ENCODE measurements at places on chromosomes 16 and 17. TPM values are rescaled to one million over a fixed set of nuclear protein-coding genes. Genes with fewer than 3 reads are reported as not detected.

- no peaks in the 10 kb centered on the region for H3K36me3 ChIP-seq
- peaks cover 61% of the 10 kb centered on the region for H3K27me3 ChIP-seq
- DNase-seq, result no peak
Measured at GRCh38 chr16:84827131-84827574, 7.4 kb downstream of the CRISPLD2 start.

DNA sequence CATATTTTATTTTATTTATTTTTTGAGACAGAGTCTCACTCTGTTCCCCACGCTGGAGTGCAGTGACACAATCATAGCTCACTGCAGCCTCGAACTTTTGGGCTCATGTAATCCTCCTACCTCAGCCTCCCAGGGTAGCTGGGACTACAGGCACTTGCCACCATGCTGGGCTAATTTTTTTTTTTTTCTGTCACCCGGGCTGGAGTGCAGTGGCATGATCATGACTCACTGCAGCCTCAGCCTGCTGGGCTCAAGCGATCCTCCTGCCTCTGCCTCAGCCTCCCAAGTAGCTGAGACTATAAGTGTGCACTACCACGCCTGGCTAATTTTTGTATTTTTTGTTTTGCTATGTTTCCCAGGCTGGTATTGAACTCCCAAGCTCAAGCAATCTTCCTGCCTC is 17.1 kb downstream of the UNC45B start:
- no peak overlapping the region for H3K4me3 ChIP-seq
- H3K27ac ChIP-seq, result no peak overlapping the region

GRCh38 chr17:6534846-6535514 is 21.4 kb downstream of the PITPNM3 start:
- no peaks in the 10 kb centered on the region for H3K27me3 ChIP-seq
- no peaks in the 10 kb centered on the region for H3K4me1 ChIP-seq
- H3K27ac ChIP-seq, result no peak overlapping the region
- H3K4me3 ChIP-seq, result no peak overlapping the region

GRCh38 chr17:55330344-55330933 is 65.7 kb downstream of the HLF start:
- H3K36me3 ChIP-seq, result no peaks in the 10 kb centered on the region
- H3K27ac ChIP-seq, result no peak overlapping the region
- peaks cover 6% of the 10 kb centered on the region for H3K27me3 ChIP-seq
- peaks cover 31% of the 10 kb centered on the region for H3K4me1 ChIP-seq
- no peak overlapping the region for H3K4me3 ChIP-seq

CTF1 gene
- 1.9 TPM for total RNA-seq

ZMYND15 gene
- total RNA-seq, result 2.5 TPM

HSPB9 gene
- total RNA-seq, result 0.69 TPM

- no peak overlapping the region for H3K27ac ChIP-seq
- no peak for DNase-seq
- no peaks in the 10 kb centered on the region for H3K4me1 ChIP-seq
- no peaks in the 10 kb centered on the region for H3K36me3 ChIP-seq
- no peak overlapping the region for H3K4me3 ChIP-seq
Measured at GRCh38 chr17:70394473-70395232, 225.3 kb downstream of the KCNJ2 start.

- H3K4me3 ChIP-seq, result no peak overlapping the region
- H3K36me3 ChIP-seq, result no peaks in the 10 kb centered on the region
- peaks cover 91% of the 10 kb centered on the region for H3K27me3 ChIP-seq
Measured at GRCh38 chr16:51003850-51004566, 147.1 kb downstream of the SALL1 start.

- DNase-seq, result no peak
- no peak overlapping the region for H3K27ac ChIP-seq
- H3K4me3 ChIP-seq, result no peak overlapping the region
- no peaks in the 10 kb centered on the region for H3K27me3 ChIP-seq
Measured at GRCh38 chr16:17723531-17724134, 252.9 kb upstream of the XYLT1 start.

GRCh38 chr17:1515640-1516387 is 598 bp downstream of the INPP5K start:
- peaks cover 42% of the 10 kb centered on the region for H3K36me3 ChIP-seq
- peak overlapping the region; percentile 74 for H3K4me3 ChIP-seq
- H3K4me1 ChIP-seq, result no peaks in the 10 kb centered on the region
- H3K27me3 ChIP-seq, result no peaks in the 10 kb centered on the region
- DNase-seq, result peak; percentile 52
- H3K27ac ChIP-seq, result peak overlapping the region; percentile 56

DLX4 gene
- total RNA-seq, result 2.4 TPM

GRCh38 chr17:79138826-79139225 is 64.2 kb downstream of the ENGASE start:
- DNase-seq, result no peak
- no peak overlapping the region for H3K27ac ChIP-seq
- H3K4me3 ChIP-seq, result no peak overlapping the region
- H3K27me3 ChIP-seq, result peaks cover 12% of the 10 kb centered on the region
- peaks cover 8% of the 10 kb centered on the region for H3K36me3 ChIP-seq
- H3K4me1 ChIP-seq, result no peaks in the 10 kb centered on the region

- H3K4me3 ChIP-seq, result no peak overlapping the region
- H3K27ac ChIP-seq, result no peak overlapping the region
- H3K4me1 ChIP-seq, result peaks cover 5% of the 10 kb centered on the region
- H3K27me3 ChIP-seq, result no peaks in the 10 kb centered on the region
Measured at GRCh38 chr17:81059026-81059425, 24.1 kb downstream of the BAIAP2 start.

- H3K4me1 ChIP-seq, result no peaks in the 10 kb centered on the region
- H3K27ac ChIP-seq, result no peak overlapping the region
- H3K36me3 ChIP-seq, result no peaks in the 10 kb centered on the region
- H3K27me3 ChIP-seq, result peaks cover 15% of the 10 kb centered on the region
- H3K4me3 ChIP-seq, result no peak overlapping the region
- DNase-seq, result no peak
Measured at GRCh38 chr17:68344701-68345136, 53.4 kb downstream of the ARSG start.

NEUROD2 gene
- total RNA-seq, result not detected

- H3K27ac ChIP-seq, result no peak overlapping the region
- peaks cover 9% of the 10 kb centered on the region for H3K27me3 ChIP-seq
- DNase-seq, result peak; percentile 76
- H3K4me3 ChIP-seq, result no peak overlapping the region
Measured at GRCh38 chr17:55717898-55718735, 4.5 kb downstream of the TMEM100 start.

TRPV3 gene
- total RNA-seq, result 0.38 TPM

- no peaks in the 10 kb centered on the region for H3K4me1 ChIP-seq
- H3K36me3 ChIP-seq, result peaks cover 13% of the 10 kb centered on the region
- peaks cover 62% of the 10 kb centered on the region for H3K27me3 ChIP-seq
- H3K4me3 ChIP-seq, result no peak overlapping the region
Measured at GRCh38 chr17:27896701-27897100, 3.5 kb upstream of the LYRM9 start.

KRTAP3-1 gene
- not detected for total RNA-seq

GRCh38 chr17:19305761-19306159 is 56.8 kb downstream of the B9D1 start:
- no peak overlapping the region for H3K27ac ChIP-seq
- peaks cover 5% of the 10 kb centered on the region for H3K36me3 ChIP-seq
- no peaks in the 10 kb centered on the region for H3K27me3 ChIP-seq
- DNase-seq, result no peak

TBC1D3C gene
- not detected for total RNA-seq

DNA sequence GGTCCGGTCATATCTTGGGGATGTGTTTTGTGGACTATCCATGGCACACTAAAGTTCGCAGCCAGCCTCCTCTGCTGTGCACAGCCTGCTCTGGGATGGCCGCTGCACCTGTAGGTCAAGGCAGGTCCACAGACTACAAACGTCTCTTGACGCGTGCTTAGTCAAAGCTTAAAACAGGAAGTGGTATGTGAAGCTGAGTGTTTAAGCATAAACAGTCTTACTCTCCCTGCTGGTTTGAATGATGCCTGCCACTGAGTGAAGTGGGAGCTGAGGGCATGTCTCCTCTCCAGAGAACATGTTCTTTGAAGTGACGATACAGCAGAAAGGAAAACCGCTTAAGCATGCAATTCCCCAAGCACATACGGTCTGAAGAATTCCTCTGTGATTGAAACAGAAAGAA is 365.6 kb downstream of the SLC39A11 start:
- H3K27ac ChIP-seq, result no peak overlapping the region
- DNase-seq, result no peak
- no peak overlapping the region for H3K4me3 ChIP-seq
- H3K4me1 ChIP-seq, result peaks cover 47% of the 10 kb centered on the region
- no peaks in the 10 kb centered on the region for H3K27me3 ChIP-seq
- no peaks in the 10 kb centered on the region for H3K36me3 ChIP-seq

- no peak overlapping the region for H3K4me3 ChIP-seq
- no peaks in the 10 kb centered on the region for H3K27me3 ChIP-seq
- no peaks in the 10 kb centered on the region for H3K36me3 ChIP-seq
- no peak overlapping the region for H3K27ac ChIP-seq
- peak; percentile 21 for DNase-seq
- H3K4me1 ChIP-seq, result no peaks in the 10 kb centered on the region
Measured at GRCh38 chr17:69607162-69607834, 192.8 kb downstream of the MAP2K6 start.

- no peak overlapping the region for H3K27ac ChIP-seq
- peaks cover 11% of the 10 kb centered on the region for H3K36me3 ChIP-seq
- peaks cover 10% of the 10 kb centered on the region for H3K4me1 ChIP-seq
- H3K27me3 ChIP-seq, result no peaks in the 10 kb centered on the region
- no peak overlapping the region for H3K4me3 ChIP-seq
Measured at GRCh38 chr17:76304226-76305134, 3.6 kb downstream of the QRICH2 start.

DDX52 gene
- 141 TPM for total RNA-seq

EVPLL gene
- 1.4 TPM for total RNA-seq

- H3K36me3 ChIP-seq, result peaks cover 68% of the 10 kb centered on the region
- no peaks in the 10 kb centered on the region for H3K27me3 ChIP-seq
- no peak overlapping the region for H3K27ac ChIP-seq
Measured at GRCh38 chr17:17075125-17075781, 33.0 kb downstream of the MPRIP start.

TMED6 gene
- 1.7 TPM for total RNA-seq

DNA sequence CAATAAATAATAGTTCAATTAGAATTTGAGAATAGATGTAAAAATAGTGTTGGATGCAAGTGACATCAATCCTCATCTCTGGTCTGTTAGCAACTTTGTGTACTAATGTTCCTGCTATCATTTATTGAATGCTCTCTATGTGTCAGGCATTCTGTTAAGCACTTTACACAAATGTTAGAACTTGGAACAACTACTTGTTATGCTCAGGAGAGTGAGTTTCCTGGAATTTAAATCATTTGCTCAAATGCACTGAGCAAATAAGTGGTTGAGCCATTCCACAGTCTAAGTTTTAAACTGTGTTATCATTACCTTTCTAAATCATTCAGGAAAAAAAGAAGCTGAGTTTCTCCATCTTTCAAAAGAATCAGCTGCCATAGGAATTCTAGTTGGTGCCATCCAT is 1327.3 kb upstream of the GOT2 start:
- H3K36me3 ChIP-seq, result no peaks in the 10 kb centered on the region
- H3K4me3 ChIP-seq, result no peak overlapping the region
- H3K27ac ChIP-seq, result no peak overlapping the region
- no peak for DNase-seq

DNA sequence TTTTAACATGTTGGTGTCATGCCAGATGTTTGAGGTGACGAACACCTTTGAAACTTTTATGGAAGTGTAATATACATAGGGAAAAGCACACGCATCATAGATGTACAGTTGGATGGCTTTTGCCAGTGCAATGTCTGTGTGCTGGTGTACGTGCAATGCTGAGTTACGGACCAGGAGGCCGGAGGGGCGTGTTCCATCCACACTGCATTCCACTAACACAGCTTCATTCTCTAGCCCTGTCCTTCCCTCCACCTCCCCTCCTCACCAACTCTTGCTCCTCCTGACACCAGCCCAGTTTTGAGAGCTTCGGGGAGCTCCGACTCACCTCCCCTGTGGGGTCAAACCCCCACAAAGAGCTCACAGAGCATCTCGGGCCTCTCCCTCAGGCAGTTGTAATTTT is 358.8 kb downstream of the C16orf95 start:
- no peaks in the 10 kb centered on the region for H3K4me1 ChIP-seq
- H3K4me3 ChIP-seq, result no peak overlapping the region
- no peak for DNase-seq
- peaks cover 79% of the 10 kb centered on the region for H3K27me3 ChIP-seq
- no peaks in the 10 kb centered on the region for H3K36me3 ChIP-seq
- H3K27ac ChIP-seq, result no peak overlapping the region
